ENCODE measurements at places on chromosomes 2 and 18. TPM values are rescaled to one million over a fixed set of nuclear protein-coding genes. Genes with fewer than 3 reads are reported as not detected.

The RPS27A gene
- total RNA-seq: 594 TPM

The CRYGC gene
- not detected for total RNA-seq

The EPHA4 gene
- total RNA-seq: 5.9 TPM

The ACMSD gene
- total RNA-seq: not detected

The ADAM23 gene
- 10.1 TPM for total RNA-seq

The ANKRD23 gene
- total RNA-seq: 1.4 TPM

The ZFP36L2 gene
- total RNA-seq: 26.6 TPM

The TUBA4A gene
- total RNA-seq: 104 TPM

The PROM2 gene
- total RNA-seq: 184 TPM

The NCL gene
- 220 TPM for total RNA-seq

The FAM124B gene
- 2.0 TPM for total RNA-seq

The LCT gene
- total RNA-seq: not detected

DNA sequence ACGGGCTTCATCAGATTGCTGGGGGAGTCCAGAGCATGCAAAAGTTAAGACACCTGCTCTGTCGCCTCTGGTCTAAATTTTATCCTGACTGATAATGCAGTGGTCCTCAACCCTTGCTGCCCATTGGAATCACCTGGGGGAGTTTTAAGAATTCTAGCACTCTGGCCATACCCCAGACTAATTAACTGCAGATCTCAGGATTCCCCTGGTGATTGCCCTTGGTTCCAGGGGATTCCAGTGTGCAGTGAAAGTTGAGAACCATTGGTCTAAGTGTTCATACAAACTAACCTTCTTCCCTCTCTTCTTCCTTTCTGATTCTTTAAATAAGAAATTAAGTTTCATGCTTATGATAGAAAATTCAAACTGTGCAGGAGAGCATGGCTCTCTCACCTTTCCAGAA, 105.7 kb upstream of the MGAT5 start:
- no peak for DNase-seq

DNA sequence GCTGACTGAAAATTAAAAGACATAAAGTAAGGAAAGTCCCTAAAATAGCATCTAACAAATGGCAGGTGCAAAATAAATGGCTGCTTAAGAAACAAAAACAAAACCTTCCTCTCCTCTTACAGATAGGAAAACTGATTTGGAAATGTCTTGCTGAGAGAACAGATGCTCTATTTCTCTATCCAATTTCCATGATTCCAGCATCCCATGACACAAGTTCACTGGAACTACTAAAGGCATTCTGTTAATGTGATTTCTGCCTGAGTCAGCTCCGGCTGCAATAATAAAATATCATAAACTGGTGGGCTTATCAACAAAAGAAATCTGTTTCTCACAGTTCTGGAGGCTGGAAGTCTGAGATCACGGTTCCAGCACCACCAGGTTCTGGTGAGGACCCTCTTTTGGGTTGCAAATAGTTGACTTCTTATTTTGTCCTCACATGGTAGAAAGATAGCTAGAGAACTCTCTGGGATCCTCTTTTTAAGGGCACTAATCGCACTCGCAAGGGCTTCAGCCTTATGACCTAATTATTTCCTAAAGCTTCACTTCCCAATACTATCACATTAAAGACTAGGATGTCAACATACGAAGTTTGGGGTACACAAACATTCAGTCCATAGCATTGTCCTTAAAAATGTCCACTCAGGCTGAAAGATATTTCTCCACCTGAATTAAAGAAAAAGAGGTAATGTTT, 78.2 kb upstream of the GALNT3 start:
- DNase-seq: no peak

GRCh38 chr2:55365303-55365702, 54.4 kb downstream of the CCDC88A start:
- no peak for DNase-seq

DNA sequence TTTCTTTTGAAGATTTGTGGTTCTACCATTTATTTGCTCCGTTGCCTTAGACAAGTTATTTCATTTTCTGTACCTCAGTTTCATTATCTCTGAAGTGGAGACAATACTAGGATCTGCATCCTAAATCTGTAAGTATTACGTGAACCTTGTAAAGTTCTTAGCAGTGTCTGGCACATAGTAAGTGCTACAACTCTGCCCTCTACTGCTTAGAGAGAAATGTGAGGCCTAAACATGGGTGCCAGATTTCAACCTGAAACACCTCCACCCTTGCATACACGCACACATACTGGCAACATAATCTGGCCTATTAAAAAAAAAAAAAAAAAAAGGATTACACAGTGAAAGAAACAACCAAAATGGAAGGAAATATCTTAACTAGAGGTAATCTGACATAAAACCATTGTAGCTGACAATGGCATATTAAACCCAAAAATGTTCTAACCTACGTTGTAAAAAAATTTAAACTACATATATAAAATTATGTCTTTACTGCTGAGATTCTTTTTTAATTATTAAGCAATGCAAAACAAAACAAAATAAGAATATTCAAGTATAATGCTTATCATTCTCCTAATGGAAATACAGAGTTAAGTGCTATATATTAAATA, 132.6 kb downstream of the MAP2 start:
- DNase-seq: no peak

DNA sequence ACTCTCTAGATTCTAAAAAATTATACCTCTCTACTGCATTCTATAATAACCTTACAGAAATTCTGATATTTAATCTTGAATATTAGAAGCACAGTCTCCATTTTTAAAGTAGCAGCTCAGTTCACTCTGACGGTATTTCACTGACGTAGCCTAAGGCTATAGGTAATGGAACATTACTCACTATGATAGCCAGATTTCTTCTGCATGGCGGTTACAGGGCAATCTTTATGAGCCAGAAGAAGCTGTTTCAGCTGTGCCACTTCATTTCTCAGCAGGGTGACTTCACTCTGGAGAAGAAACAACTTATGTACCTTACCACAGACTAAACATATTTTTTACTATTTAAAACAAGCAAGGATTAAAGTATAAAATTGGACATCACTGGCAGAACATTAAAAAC, 75.3 kb upstream of the CHN1 start:
- no peak for DNase-seq

DNA sequence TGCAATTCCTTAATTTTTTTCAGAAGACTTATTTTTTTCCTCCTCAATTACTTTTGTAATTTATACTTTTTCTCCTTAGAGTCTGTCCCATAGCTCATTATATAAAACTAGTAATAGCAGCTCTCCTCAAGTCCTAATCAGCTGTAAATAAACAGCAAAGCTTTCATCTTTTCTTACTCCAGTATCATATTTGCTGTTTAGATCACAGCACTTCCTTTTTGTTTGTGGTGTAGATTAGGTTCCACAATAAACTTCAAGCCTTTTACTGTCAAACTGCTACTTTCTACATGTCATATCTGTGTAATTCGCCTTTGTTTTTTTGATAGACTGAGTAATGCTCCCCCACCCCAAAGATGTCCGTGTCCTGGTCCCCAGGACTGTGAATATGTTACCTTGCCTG, 25.5 kb downstream of the GCG start:
- DNase-seq: no peak

DNA sequence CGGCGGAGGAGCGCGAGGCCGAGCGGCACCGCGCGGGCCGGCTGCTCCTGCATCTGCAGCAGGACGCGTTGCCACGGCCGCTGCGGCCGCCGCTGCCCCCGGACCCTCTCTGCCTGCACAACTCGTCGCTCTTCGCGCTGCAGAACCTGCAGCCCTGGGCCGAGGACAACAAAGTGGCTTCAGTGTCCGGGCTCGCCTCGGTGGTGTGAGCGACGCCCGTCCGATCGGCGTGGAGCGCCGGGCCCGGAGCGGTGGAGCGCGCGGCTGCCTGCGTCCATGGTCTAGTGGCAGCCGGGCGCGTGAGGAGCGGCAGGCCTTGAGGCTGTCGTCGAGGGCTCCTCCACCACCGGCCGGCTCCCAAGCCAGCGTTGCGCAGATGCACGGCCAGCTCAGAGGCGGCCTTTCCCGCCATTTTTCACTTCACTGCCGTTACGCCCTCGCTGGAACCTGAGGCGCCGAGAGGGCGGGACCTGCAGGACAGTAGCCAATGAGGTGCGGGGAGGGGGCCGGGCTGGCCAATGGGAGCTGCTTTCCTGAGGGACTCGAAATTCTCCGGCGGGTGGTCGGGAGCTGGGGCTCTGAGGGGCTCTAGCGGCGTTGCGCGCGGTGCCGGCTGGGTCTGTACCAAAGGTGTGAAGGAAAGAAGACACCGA, 1.9 kb downstream of the TLX2 start:
- DNase-seq: no peak

DNA sequence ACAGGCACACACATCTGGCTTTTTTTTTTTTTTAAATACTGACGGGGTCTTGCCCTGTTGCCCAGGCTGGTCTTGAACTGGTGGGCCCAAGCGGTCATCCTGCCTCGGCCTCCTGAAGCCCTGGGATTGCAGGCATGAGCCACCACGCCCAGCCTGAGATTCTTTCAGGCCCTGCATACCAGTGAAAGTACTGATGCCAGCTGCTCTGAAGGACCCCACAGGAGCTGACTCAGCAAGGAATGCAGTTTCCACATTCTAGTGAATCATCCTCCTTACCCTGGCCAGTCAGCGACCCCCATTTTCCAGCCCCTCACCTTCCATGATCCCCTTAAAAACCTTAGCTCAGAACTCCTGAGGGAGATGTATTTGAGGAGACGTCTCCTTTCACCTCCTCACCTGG, 5.8 kb upstream of the DTYMK start:
- no peak for DNase-seq

- no peak for DNase-seq
Observed at GRCh38 chr2:84959566-84960506, 11.1 kb upstream of the KCMF1 start.

DNA sequence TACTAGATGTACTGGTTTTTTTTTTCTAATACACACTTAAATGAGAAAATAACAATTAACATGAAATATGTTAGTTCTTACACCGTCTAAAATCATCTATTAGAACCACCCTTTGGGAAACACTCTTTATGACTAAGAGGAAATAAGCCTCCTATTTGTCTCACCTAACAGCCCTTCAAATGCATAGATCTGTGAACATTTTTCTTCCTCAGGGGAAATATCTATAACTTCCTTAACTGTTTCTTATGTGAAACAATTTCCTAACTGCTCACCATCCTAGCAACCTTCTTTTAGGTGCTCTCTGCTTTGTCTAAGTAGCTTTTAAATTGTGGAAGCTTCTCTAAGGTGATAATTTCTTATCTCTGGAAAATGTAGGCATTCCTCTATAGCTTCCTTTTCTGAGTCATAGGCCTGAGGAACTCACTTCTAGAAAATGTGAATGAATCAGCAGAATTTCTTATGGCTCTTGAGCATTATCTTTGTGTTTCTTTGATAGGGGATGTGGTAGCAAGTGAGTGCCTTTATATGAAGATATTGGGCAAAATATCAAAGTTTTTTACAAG, 56.1 kb downstream of the CNTNAP5 start:
- DNase-seq: no peak

DNA sequence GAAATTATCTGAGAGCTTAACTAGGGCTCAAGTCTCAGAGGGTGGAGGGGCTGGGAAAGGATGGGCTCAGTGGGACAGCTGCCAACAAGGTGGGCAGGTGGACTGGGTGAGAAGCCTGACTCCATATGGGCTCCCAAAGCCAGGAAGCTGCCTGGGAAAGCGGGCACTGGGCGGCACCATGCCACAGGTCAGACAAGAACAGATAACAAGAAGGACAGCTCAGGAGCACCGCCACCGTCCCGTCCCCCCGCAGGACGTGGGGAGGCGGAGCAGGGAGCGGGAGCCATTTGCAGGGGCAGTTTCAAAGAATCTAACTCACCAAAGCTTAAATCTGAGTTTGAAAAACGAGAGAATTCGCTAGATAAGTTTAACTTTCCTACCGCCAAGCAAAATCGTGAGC, 45.6 kb downstream of the NETO1 start:
- no peak for DNase-seq

GRCh38 chr2:59803586-59803985, 749.9 kb downstream of the BCL11A start:
- DNase-seq: no peak

GRCh38 chr2:156457523-156458517, 21.6 kb downstream of the GPD2 start:
- DNase-seq: no peak

- no peak for DNase-seq
Observed at GRCh38 chr2:120650022-120650644, 85.5 kb upstream of the GLI2 start.

DNA sequence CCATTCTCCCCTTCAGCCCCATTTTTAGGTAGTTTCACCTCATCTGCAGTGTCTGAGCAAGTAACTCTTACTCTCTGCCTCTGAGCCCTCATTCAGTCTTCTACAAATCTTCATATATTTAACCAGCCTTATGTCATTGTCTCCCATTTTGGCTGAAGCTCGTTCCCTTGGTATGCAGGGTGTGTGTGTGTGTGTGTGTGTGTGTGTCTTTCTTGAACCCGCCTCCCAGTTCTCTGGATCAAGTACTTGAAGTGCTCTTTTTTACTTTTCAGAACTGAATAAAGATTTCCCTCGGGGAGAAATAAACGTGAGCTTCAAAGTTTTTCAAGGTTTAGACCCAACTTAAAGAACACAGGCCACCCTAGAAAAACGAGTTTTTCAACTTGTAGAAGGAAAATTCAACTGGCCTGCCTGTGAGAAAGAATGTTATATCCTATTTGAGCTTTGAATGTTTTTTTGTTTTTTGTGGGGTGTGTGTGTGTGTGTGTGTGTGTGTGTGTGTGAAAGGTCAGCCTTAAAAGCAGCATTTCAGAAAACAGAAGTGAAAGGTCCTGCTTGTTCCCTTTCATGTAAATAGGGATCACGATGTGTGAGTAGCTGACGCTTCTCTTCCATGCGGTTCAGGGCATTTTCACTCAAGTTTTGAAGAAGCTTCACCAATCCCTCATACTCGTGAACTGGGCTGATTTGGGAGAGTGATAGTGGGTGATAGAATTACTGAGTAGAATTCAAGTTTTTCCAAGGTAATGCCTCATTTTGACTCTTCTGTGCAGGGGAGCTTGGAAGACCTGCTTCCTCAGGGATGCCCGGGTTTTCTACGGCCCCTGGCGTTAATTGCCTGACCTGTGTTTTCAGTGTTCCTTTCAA, 50.6 kb upstream of the EML6 start:
- no peak for DNase-seq

- DNase-seq: no peak
Observed at GRCh38 chr2:54872780-54873179, 149.3 kb downstream of the EML6 start.

DNA sequence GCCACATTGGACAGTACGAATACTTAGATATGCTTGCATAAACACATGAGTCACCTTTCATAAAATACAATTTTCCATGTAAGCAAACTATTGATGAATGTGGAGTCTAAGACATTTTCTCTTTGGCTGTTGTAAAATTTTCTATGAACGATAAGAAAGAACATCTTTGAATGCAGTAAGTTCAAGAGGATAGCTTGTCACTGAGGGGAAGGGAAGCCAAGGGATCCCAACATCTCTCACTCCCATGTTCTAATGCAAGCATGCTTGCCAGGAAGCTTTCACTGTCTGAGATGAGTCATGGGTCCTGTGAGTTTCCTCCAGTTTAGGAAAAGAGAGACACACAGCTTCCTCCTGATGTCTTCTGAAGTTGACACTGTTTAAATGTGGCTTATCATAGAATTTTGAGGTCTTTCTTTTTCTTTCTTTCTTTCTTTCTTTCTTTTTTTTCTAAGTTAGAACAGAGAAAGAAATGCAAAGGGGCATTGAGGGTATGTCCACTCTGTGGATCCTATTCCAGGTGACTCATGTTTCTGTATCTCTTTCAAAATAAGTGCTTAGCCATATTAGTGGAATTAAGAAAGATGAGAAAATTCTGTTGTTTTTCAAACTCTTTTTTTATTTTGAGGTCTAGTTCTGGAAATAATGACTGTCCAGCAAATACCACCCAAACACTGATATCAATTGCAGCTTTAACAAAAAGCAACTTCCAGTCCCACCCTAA, 146.6 kb downstream of the RDH14 start:
- DNase-seq: no peak

- no peak for DNase-seq
Observed at GRCh38 chr2:240530181-240530580, 27.6 kb downstream of the ANKMY1 start.

All from esophagus squamous epithelium (tissue), 5 donors.